ENCODE measurements at places on chromosomes 7 and 10.

GRCh38 chr7:110224643-110225042 is 866.3 kb upstream of the LRRN3 start:
- DNase-seq: no peak

GRCh38 chr10:26274391-26274790 is 57.8 kb downstream of the GAD2 start:
- DNase-seq: no peak

DNA sequence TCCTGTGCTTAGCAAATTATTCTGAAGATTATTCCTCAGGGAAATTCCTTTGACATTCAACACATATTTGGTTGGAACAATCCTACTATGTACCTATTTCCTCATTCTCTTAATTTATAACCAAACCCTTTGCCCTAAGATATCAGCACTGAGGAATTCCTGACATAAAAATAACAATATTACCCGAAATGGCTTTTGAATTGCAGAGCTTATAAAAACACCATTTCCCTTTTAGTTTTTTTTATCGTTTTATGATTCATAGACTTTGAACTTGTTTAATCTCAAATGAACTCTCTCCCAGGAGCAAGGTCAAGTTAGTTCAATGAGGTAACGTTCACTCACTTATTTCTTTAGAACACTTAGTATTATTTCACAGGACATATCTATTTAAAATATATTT is 7.7 kb upstream of the ABCB1 start:
- no peak for DNase-seq

DNA sequence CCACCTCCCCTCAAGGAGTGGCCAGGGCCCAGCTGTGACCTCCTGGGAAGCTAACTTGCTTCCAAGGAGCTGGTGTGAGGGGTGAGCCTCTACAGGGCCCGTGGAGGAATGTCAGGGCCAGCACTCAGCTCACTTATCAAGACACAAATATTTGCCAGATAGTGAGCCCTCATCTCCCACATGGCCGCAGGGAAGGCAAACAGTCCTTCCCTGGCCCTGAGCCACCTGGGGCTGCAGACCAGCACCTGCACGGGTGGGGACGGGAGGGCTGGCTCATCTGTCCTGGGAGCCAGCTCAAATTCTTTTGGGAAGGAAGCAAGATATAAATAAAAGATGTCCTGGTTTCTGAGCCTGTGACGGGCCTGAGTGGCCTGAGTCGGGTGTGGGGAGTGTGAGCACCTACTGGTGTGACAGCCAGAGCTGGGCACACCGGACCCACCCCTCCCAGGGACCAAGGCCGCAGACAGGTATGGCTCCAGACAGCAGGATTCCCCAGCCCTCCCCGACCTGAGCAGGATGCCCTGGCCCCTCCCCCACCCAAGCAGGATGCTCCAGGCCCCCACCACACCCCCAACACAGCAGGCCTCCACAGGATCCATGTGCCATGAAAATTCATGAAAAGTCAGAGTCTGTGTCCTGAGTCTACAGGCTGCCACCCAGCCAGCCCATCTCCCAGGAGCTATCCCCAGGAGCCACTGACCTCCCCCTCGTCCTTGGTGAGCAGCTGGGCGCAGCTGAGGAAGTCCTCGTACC is 148.0 kb downstream of the MAPK8 start:
- DNase-seq: no peak

DNA sequence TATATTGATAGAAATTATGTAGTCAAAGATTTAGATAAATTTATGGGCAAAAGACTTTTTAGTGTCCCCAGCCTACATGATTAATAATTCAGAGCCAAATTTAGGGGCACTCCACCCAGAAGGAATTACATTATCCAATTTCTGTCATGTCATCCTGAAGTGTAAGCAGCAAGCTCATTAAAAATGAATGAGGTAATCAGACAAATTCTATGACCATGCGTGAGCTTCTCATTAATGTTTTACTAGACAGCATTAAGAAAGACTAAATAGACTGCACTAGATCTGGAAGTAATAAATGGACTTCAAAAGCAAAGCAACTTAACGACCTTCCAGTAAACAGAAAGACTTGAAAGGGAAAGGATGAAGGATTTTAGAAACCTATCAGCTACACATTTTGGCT is 22.7 kb upstream of the TRUB1 start:
- DNase-seq: no peak

GRCh38 chr7:47663851-47664250 is 81.9 kb upstream of the TNS3 start:
- DNase-seq: no peak

DNA sequence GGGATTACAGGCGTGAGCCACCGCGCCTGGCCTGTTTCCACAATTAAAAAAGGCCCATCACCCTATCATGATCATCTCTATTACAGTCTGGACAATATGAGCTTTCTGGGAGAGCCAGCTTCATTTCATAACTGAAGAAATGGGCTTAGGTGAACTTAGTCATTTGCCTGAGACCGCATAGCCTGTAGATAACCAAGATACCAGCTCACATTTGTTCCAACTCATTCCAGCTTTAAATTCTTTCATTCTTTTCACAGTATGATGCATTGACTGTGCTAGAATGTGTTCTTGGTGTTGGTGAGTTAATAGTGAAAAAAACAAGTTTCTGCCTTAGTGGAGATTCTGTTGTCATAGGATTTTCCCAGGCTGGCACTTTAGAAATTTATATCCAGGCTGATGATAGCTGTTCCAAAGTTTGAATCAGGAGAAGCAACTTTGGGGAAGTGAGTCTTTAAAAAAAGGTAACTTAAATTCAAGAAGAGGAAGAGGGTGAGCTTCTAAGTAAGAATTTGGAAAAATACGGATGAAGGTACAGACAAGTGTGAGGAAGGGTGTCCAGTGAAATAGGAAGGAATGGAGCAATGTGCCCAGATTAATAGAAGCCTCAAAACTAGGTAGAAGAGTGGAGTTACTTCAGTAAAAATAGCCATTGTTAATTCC is 2.1 kb upstream of the H2AZ2 start:
- DNase-seq: peak; percentile 68

GRCh38 chr7:957418-958220 is 3.1 kb upstream of the ADAP1 start:
- DNase-seq: no peak

- no peak for DNase-seq
These were observed 511 bp upstream of the NRP1 start for GRCh38 chr10:33334805-33335550.

All from T-helper 2 cell (primary cell).